ENCODE measurements at places on chromosomes 3 and 15. TPM values are rescaled to one million over a fixed set of nuclear protein-coding genes. Genes with fewer than 3 reads are reported as not detected.

PCOLCE2 gene
- 2.6 TPM for total RNA-seq

ST8SIA2 gene
- total RNA-seq, result 0.81 TPM

DNA sequence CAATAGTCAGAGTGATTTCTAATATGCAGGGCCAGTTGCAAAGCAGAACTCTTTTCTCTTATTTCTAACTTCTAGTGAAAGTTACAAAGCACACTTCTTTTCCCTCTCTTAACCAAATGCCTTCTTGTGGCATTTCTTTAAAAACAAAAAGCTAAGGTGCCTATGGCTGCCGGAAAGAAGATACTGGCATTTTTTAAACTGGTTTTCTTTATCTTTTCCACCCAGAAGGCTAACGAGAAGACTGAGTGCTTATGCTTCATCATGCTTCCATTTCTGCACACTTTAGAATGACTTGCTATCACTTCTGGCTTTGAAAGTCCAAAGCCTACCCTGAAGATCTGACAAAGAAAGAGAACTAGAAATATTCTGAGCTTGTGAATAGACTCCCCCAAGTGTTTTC is 141.3 kb downstream of the P2RY1 start:
- DNase-seq, result no peak

DNA sequence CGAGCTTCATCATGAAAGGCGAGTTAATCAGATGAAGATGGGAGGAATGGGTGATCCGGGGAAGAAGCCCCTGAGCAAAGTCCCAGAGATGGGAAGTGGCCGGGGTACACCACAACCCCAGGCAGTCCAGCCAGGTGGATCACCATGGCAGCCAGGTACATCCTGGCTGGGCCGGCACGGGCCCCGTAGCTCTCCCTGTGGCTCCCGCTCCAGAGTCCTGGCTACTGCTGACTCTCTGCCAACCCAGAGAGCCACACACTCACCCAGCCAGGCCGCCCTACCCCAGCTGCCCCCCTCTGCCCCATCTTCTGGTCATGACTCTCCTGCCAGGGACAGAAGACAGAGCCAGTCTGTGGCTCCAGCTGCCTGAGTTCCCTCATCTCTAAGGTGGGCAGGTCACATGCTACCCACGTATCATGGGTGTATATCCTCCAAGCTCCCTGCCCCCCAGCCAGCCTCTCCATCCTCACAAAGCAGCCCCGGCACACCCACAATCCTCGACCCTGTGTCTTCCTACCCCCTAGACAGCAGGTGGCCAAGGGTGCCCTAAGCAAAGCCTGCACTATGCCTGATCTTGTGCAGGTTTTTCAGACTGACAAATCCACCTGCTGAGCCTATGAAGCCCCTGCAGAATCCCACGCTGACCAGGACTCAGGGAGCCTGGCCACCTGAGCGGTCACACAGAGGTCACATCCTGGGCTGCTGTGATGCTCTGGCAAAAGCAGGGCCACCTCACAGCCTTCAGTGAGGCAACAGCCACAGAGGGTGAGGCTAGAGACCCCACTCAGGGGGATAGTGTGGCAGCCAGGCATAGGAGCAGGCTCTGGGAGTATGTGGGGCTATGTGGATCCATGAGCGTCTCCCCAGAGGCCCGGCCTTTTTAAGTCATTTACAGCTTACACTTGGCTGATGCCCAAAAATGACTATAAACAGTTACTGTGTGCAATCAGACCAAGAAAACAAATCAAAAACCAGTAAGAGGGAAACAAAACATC is 13.2 kb downstream of the XXYLT1 start:
- peak; percentile 51 for DNase-seq

GRCh38 chr3:171095063-171095462 is 68.5 kb upstream of the SLC2A2 start:
- no peak for DNase-seq

DNA sequence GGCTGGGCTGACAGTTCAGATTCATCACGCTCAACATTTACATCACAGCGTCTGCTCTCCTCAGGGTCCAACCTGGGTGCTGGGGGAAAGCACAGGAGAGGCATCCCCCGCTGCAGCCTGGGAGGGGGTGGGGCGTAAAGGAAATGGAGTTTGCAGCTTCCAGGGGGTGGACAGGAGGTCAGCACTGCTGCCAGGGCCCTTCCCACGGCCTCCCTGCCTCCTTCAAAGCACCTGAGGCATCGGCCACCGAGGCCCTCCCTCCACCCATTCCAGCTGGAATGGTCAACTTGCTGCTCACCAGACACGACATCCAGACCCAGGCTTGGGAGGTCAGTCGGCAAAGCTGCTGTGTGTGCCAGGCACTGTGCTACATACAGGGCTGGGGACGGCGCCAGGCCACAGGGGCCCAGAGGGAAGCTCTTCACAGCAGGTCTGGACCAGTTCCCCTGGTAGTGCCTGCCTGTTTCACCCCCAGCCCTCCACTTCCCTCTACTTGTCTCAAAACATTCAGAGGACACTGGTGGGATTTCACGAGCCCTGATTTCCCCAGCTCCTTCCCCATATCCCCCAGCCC is 120.7 kb downstream of the ANP32A start:
- no peak for DNase-seq

All from left colon (tissue), 2 donors.